ENCODE measurements at places on chromosomes 2 and 18.

DNA sequence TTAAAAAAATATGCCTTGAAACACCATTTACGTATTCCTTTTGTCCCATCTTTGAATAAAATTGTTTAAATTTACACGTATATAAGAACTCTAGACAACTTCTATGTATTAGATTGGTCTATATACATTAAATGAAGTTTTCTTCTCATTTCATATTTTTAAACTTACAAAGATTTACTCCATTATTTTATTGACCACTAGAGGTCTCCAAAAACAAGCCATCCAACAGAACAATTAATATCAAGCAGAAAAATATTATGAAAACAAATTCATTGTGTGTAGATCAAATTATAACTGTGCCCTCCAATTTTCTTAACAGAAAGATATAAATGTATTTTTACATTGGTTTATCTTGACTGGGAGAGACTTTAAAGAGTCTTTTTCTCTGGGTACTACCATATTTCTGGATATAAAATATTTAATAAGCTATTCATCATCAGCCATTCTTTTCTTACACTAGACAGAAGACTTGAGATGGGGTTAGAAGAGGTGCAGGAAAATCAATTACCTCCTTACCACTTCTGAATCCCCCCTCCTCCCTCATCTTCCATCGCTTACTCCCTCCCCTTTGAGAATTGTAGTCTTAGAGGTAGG lies 66.5 kb downstream of the DPP4 start:
- no peak for DNase-seq

- DNase-seq, result peak; percentile 19
Measured at GRCh38 chr18:43484710-43485109, 207.4 kb upstream of the SYT4 start.

- DNase-seq, result no peak
Measured at GRCh38 chr2:125853626-125854025, 802.3 kb upstream of the GYPC start.

DNA sequence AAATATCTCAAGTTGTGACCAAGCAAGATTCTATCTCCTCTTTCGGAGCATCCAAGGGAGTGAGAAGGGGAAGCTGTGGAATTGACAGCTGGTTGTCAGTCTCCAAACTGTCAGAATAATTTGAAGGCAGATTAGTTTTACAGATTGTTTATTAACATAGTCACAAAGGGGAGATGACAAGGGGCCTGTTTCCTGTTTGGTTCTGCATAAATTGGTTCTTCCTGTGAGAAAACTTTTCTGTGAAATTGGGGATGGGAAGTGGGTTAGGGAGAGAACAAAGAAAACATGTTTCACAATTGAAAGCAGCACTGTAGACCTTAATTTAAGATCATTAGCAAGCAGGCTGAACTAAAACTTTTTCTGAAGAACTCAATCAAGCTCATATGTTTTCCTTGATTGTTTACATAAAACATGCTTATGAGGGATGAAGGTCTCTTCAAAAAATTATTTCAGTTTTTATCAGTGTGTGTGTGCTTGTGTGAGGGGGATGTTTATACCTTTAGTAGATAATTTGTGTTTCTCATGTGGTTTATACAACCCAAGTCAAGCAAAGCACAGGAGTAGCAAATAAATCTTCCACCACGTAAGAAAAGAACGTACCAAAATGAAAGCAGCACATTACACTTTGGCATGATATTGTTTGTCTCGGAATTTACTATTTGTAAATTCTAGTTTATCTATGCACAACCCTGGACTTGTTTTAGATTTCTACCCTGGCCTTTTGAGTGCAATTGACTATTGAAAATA lies 604.9 kb upstream of the CDH2 start:
- no peak for DNase-seq

GRCh38 chr2:219631406-219631891 lies 4.0 kb downstream of the SLC4A3 start:
- DNase-seq, result no peak

- DNase-seq, result no peak
Measured at GRCh38 chr2:88310787-88311186, 140.6 kb downstream of the THNSL2 start.

DNA sequence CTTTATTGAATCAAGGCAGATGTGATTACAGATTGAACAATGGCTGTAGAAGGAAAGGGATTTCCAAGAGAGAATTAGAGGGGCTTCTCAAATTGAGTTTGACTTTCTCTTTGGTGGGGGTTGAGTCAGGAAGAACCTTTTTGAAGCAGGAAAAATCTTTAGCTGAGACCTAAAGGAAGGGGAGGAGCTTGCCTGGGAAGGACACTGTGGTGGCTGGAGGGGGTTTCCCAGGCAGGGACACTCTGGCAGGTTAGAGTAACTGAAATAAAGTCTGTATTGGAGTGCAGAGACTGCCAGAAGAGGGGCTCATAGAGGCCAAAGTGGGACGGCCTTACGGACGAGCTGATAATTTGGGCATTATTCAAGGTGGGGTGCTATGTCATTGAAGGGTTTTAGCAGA lies 69.3 kb downstream of the NEDD4L start:
- no peak for DNase-seq

- DNase-seq, result peak; percentile 95
Measured at GRCh38 chr2:73418343-73418742, 32.7 kb downstream of the ALMS1 start.

DNA sequence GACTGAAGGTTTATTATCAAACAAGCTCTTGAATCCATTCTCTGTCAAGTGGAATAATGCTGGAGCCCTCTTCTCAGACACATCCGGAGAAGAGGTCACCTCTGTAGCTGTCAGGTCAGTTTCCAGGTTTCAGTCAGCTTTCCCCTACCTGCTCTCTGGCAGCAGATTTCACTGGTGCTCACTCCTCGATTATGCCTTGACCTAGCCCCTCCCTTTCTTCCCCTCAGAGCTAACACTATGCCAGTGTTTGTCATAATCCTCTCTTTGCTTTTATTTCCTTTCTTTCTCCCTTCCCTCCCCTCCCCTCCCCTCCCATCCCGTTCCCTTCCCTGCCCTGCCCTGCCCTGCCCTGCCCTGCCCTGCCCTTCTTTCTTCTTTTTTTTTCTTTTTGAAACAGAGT lies 22.5 kb upstream of the PLEKHM3 start:
- no peak for DNase-seq

- no peak for DNase-seq
Measured at GRCh38 chr2:38194751-38195150, 118.8 kb upstream of the CYP1B1 start.

- DNase-seq, result no peak
Measured at GRCh38 chr2:240498958-240499260, 58.9 kb downstream of the ANKMY1 start.

DNA sequence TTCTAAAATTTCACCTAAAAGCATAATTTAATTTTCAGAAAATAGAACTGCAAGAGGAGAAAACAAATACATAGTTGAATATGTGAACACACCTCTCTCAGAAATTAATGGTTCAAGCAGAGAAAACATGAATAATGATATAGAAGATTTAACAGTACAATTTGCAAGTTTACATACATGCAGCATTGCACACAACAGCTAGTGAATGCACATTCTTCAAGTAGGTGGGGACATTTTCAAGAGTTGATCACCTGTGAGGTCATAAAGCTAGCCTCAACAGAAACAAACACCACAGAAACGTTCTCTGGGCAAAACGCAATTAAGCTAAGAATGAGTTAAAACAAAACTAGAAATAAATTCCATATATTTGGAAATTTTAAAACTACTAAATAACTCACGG lies 38.1 kb downstream of the TMEM200C start:
- DNase-seq, result no peak

DNA sequence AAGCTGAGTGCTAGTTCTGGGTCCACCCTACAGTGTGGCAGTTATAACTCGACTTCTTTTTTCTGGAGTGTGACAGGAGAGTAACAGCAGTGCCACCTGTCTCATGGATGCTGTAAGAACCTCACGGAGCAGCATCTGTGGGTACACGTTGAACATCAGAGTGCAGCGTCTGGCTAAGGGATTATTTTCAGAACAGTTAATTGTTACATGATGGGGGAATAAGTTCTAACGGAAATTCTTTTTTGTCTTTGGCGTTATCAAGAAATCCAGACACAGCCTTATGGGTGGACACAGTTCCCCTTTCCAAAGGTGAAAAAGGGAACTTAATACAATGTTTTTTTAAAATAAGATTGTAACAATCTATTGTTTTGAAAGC lies 28.3 kb upstream of the TOGARAM2 start:
- DNase-seq, result no peak

All from thyroid gland (tissue), 4 donors.